ENCODE measurements at places on chromosomes 3 and 15.

DNA sequence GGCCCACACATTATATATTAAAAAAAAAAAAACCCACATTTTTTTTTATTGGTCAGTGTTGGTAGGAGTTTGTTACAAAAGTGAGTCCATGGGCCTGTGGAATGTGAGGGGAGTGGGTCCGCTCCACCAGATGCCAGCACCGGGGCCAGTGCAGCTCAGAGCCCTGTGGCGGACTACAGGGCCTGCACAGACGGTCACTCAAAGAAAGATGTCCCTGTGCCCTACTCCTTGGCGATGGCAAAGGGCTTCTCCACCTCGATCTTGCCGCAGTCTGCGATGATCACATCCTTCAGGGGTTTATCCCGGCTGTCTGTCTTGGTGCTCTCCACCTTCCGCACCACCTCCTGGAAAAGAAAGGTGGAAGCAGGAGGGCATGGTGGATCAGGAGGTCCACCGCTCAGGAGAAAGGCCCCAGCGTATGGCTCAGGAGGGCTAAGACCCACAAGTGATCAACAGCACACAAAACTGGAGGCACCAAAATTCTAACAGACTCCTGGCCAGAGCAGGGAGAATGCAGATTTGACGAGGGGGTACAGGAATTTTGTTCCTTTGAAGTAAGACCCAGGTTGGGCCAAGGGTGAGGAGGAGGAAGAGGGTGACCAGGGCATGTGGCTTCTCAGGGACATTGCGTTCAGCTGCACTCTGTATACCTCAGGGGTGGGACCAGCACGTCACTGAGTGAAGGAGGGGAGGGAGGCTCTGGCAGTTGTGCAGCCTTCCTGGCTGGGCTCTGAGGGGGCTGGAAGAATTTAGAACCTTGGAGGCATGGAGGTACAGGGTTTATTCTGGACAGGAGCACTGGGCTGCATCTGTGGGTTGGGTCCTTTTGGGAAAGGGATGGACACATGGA, 4.5 kb downstream of the SNX22 start:
- no peak for DNase-seq

DNA sequence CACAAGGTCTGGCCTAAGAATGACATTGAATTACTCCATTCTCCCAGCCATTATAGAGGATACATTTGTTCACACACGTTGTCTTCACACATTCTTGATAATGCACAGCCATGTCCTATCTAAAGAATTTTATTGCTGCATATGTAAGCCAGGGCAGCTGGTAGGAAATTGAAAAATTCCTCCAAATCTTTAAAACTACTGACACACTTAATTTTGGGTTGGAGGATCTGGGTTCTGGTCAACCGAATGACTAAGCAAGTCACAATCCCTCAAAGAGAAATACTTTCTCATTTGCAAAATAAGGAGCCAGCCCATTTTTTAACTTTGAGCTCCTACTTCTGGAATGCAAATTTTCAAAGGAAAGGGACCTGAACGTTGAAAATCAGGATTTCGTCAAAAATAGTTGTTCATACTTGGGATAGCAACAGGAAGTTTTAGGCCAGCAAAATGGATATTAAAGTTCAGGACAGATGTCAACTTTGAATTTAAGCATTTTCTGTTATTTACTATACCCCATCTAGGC, 638.3 kb downstream of the NTRK3 start:
- no peak for DNase-seq

DNA sequence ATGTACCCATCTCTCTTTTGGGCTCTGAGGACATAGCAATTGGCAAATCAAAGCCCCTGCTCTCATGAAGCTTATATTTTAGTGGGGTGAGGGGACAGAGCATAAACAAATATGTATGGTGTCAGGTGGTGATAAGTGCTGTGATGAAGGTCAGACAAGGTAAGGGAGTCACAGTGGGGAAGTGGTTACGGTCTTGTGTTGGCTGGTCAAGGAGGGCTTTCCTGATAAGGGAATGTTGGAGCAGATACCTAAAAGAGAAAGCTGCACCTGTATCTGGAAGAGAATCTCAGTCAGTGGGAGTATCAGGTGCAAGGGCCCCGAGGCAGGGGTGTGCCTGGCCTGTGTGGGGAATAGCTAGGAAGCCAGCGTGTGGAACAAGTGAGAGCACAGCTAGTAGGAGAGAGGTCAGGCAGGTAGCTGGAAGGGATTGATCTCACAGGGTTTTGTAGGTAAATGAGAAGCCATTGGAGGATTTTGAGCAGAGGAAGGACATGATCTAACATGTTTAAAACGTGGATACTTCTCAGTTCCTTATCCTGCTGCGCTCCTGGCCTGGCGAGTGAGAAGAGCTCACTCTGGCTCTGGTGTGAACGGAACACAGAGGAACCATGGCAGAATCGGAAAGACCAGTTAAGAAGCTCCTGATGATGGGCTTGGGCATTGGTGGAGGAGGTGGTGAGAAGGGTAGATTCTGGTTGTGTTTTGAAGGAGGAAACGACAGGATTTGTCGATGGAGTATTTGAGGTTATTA, 35.5 kb downstream of the MRAS start:
- DNase-seq: no peak

DNA sequence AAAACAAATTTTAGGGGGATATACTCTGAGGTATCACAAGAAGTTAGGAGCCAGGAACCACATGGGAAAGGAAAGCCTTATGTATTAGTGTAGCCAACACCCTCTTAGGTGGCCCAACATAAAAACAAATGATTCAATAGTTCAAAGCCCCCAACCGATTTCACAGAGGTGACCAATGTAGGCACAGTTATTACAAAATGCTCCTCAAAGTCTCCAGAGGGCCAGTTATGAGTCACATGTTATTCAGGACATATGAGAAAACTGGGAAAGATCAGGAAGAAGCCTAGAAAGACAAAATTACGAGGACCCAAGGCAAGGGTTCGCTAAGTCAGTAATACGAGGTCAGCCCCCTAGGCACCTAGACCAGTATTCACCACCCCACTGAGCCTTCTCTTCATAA, 29.9 kb upstream of the FBN1 start:
- peak; percentile 33 for DNase-seq

DNA sequence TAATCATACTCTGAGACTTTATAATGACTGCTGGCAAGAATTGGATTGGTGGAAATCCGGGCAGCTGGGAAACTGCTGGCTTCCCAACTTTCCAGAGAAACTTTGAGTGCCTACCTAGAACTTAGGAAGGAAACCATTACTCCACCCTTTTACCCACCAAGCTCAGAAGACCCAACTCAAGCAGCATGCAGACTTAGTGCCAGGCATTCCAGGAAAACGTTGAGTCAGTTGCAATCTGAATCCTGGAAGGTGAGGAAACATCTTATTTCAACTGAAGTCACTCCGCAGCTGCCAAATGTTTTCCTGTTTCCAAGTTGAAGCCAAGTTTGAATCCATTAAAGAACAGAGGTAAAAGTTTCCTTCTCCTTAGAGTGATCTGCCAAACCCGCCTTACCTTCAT, 126.5 kb downstream of the ZNF385D start:
- DNase-seq: no peak

- peak; percentile 24 for DNase-seq
Measured at GRCh38 chr15:38479266-38479665, 25.3 kb downstream of the FAM98B start.

- no peak for DNase-seq
Measured at GRCh38 chr3:195172896-195173295, 98.1 kb downstream of the XXYLT1 start.

Measured in EL (cell line).